Thoracic aorta (tissue), 2 donors: ENCODE measurements at places on chromosomes 1 and 21. TPM values are rescaled to one million over a fixed set of nuclear protein-coding genes. Genes with fewer than 3 reads are reported as not detected.

DNA sequence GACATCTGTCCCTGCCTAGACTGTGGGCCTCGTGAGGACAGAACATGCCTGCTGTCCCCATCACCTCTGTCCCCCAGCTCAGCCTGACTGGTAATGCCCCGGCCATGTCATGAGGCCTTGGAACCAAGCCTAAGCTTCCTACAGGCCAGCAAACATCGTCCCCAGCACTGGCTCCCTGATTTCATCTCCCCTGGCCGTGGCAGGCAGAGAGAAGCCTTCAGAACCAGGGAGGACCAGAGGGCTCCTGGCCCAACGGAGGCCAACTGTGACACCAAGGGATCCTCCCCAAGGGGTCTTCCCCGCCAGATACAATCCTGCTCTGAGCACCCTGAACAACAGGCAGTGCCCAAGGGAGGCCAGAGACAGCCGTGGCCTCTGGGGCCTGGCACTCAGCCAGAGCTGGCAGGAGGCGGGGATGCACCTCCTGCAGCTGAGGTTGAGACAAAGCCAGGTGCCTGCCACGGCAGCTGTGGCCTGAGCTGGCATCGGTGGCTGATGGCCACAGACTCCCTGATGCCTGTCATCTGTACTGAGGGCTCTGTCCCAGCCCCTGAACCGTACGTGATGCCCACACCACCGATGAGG lies 9.9 kb upstream of the NPHP4 start:
- DNase-seq, result no peak

DNA sequence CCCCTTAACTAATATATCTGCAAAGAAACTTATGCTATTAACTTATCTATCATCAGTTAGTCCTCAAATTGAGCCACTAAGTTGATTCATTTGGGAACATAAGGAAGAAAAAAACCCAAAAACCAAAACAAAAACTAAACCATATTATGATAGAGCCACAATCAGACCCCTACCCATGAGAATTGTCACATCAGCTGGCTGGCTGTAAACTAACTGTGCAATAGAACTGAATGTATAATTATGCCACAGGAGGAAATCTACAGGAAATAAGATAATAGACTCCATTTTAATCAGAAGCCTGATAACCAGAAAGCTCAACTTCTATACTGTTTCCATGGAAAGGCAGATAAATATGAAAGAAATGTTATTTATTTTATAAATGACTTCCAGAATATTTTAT lies 110.0 kb downstream of the RGL1 start:
- no peak for DNase-seq

GRCh38 chr1:198175423-198176170 lies 18.8 kb downstream of the NEK7 start:
- no peak for DNase-seq

DNA sequence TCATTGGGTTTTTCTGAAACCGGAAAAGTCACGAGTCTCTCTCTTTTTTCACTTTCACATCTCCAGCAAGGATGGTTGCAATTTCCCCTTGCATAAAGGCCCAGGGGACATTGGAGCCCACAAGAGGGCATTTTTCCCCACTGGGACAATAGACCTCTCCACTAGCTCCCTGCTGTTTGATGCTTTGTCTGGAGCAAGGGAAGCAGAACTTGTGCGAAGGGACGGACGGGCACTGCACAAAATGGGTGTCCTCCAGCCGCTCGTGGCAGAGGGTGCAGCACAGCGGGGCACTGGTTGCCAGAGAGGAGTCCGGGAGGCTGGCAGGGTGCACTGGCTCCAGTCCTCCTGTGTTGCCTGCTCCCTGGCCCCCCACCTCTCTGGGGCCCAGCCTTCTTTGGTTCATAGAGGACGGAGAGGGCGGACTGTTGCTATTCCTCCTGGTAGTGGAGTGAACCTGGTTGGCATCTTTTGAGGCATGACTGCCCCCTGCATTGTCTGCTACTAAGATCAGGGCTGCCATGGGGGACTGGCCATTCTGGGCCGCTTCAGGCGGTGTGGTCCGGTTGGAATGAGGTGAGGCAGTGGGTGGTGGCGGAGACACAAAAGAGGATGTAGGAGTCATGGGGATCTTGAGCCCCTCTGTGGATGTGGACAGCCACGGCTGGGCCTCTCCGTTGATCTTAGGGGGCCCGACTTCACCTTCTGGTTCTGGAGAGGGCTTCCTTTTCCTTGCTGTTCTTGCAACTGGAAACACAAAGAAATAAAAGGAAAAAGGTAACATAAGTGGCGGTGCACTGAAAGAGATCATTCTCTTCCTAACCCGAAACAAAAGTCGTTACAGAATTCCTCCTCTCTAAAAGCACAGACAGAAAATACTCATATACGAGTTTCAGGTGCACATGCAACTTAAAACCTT lies 2.6 kb downstream of the IRF2BP2 start:
- no peak for DNase-seq

GRCh38 chr1:55592122-55592521 lies 377.0 kb upstream of the USP24 start:
- DNase-seq, result no peak

The LCE6A gene
- total RNA-seq, result not detected

The PCP4L1 gene
- 0.68 TPM for total RNA-seq

DNA sequence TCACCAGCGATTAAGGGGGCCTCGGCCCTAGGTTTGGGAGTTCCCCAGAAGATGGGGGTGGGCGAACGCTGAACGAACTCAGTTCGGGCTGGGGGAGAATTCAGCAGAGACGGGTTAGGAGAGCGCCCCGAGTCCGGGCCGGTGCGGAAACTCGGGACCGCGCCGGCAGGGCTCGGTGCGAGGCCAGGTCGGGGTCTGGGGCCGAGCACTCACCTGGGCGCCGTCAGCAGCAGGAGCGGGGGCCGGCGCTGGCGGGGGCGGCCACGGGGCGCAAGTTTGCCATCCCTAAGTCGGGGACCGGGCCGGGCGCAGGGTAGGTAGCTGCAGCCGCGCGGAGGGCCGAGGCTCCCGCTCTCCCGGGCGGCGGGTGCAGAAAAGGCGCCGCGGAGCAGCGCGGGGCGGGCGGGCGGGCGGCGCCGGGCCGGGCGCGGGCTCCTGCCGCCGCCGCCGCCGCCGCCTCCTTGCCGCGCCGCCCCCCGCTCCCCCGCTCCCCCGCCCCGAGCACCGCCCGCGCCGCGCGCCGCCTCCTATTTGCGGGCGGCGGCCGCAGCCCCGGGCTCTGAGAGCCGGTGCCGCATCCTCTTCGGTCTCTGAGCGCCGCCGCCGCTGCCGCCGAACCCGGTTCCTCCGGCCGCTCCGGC lies 349 bp downstream of the ADGRB2 start:
- no peak for DNase-seq

DNA sequence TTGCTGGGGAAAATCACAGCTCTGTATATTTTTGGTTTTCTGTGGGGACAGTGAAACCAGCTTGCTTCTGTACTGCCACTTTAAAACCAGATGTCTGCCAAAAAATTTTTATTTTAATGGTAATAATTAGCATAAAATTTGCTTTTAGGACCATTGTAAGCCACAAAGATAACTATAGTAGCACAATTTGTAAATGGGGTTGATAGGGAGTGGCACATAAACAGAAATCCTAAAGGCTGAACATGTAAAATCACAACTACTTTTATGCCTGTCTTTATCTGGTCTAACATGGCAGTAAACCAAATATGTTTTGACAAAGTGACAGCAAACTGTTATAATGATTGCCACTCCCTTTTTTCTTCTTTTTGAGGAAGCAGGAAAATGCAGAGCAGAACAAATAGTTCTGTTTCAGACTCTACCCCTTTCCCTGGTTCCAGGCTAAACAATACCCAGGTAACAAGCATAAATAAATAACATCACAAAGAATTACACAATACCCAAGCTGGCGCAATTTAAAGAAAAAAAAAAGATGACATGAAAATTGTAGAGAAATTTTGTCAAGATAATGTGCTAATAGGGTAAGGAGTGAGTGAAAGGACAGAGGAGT lies 24.0 kb upstream of the CCDC181 start:
- no peak for DNase-seq

DNA sequence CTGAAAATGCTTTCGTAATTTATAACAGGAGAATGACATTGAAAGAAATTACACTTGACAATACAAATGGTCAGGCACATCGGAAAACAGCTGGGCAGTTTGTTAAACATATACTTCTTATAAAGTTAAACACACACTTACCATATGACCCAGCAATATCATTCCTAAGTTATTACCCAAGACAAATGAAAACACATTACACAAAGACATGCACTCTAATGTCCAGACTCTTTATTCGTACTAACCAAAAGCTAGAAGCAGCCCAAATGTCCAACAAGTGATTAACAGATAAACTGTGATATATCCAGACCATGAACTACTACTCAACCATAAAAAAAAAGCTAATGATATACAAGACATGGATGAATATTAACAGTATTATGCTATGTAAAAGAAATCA lies 8.5 kb downstream of the AKT3 start:
- DNase-seq, result no peak

DNA sequence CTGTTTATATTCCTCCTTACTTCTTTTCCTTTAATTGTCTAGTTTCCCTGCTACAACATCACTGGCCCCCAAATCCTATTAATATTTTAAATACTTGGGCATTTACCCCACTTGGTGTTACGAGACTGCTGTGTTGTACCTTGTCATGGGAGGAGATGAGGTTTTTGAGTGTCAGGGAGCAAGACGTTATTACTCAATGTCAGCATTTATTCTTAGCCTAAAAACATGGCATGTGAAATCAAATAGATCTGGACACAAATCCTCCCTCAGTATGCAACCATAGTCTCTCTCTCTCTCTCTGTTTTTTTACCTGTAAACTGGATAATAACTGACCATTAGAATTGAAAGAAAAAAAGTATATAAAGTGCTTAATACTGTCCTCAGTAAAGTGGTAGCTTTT lies 4.6 kb downstream of the LRRC8B start:
- no peak for DNase-seq

DNA sequence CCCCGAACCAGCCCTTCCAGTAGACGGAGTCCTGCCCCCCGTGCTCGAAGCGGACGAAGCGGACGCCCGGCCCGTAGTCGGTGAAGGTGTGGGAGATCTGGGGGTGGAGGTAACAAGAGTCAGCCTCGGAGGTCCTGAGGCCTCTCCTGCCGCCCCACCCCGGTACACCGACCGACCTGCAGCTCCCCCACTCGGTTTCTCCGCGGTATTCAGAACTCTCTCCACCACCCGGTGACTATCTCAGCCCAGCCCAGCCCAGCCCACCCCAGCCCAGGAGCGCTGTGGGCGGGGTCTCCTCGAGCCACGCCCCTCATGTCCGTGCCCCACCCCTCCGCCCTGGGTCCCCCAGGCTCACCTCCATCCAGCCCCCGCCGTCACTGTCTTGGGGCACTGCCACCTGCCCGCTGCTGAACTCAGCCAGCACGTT lies 5.5 kb downstream of the FBXO2 start:
- no peak for DNase-seq

The UBE4B gene
- total RNA-seq, result 89.2 TPM

The CASQ2 gene
- 12.5 TPM for total RNA-seq

DNA sequence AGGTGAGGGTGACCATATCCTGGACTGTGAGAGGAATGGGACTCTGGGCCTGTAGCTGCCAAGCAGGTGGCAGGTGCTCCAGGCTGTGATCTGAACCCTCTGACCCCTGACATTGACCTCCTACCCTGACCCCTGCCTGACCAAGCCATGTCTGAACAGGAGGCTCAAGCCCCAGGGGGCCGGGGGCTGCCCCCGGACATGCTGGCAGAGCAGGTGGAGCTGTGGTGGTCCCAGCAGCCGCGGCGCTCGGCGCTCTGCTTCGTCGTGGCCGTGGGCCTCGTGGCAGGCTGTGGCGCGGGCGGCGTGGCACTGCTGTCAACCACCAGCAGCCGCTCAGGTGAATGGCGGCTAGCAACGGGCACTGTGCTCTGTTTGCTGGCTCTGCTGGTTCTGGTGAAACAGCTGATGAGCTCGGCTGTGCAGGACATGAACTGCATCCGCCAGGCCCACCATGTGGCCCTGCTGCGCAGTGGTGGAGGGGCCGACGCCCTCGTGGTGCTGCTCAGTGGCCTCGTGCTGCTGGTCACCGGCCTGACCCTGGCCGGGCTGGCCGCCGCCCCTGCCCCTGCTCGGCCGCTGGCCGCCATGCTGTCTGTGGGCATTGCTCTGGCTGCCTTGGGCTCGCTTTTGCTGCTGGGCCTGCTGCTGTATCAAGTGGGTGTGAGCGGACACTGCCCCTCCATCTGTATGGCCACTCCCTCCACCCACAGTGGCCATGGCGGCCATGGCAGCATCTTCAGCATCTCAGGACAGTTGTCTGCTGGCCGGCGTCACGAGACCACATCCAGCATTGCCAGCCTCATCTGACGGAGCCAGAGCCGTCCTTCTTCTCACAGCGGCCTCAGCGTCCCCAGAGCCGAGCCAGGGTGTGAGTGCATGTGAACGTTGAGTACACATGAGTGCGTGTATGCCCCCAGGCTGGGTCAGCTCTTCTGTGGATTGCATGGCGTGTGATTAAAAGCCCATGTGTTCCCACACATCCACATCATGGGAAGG lies 3.1 kb downstream of the TMEM125 start:
- no peak for DNase-seq

The HSD3B2 gene
- total RNA-seq, result not detected

DNA sequence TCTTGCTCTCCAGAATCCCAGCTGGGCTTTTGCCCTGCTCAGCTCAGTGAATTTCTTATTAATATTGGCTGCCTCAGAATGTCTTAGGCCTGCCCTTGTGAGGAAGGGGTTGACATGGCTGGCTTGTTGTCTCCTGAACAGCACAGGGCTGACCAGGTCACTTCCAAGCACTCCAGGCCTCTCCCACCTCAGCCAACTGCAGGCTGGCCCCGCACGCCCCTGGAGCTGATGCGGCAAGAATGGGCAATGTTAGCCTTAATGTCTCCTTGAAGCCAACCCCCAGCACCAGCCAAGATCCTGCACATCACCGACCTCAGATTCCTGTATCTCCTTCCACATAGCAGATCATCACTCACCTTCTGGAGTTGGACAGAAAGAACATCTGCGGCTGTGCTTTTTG lies 598.6 kb downstream of the AJAP1 start:
- no peak for DNase-seq

- DNase-seq, result no peak
These were observed 6.2 kb downstream of the CROCC start for GRCh38 chr1:16927711-16928485.

DNA sequence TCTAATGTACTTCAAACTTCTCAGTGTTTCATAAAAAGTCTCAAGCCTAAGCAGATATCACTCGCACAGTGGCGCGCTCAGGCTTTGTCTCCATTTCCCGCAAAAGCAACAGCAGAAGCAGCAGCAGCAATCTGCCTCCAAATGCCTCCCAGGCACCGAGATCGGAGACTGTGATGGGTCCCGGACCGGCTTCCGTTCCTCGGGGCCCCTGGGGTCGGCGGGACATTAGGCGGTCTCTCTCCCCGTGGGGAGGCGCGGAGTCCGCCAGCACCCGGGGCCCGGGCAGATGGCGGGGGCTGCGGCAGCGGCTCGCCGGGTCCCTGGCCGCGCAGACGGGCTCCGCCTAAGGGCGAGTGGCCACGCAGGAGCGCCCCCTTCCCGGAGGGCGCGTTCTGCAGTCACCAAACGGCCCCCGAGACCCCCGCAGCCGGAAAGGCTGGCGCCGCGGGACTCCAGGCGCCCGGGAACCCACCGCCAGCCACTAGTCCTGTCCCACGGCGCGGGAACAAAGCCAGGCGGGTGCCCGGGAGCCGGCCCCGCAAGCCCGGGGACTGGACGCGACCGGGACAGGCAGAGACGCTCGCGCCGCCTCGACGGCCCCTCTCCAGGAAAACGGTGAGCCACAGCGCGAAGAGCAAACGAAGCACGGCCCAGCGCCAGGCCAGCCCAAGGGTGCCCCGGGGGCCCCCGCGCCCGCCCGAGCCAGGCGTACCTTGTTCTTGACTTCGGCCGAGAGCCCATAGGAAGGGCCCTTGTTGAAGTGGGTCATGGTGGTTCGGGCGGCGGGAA lies 590 bp downstream of the CNN3 start:
- DNase-seq, result no peak
